ENCODE measurements at places on chromosomes 3 and 15. TPM values are rescaled to one million over a fixed set of nuclear protein-coding genes. Genes with fewer than 3 reads are reported as not detected.

TAMM41 gene
- 7.1 TPM for total RNA-seq

LTK gene
- total RNA-seq, result 0.25 TPM

XXYLT1 gene
- total RNA-seq, result 18.4 TPM

TTLL13 gene
- 0.10 TPM for total RNA-seq

SMCO1 gene
- total RNA-seq, result not detected

IREB2 gene
- total RNA-seq, result 70.2 TPM

EFCC1 gene
- total RNA-seq, result not detected

GOLGA8M gene
- not detected for total RNA-seq

GOLGA8B gene
- total RNA-seq, result 8.3 TPM

CHRD gene
- total RNA-seq, result 23.9 TPM

TGM5 gene
- total RNA-seq, result 0.25 TPM

GRM7 gene
- not detected for total RNA-seq

RTP3 gene
- total RNA-seq, result not detected

OXTR gene
- 6.9 TPM for total RNA-seq

P2RY1 gene
- 0.17 TPM for total RNA-seq

PLS1 gene
- 83.5 TPM for total RNA-seq

PFKFB4 gene
- 38.2 TPM for total RNA-seq

QTRT2 gene
- 21.0 TPM for total RNA-seq

C15orf62 gene
- total RNA-seq, result 0.50 TPM

Data from renal cortical epithelial cell (primary cell).